ENCODE measurements at places on chromosomes 4 and X.

DNA sequence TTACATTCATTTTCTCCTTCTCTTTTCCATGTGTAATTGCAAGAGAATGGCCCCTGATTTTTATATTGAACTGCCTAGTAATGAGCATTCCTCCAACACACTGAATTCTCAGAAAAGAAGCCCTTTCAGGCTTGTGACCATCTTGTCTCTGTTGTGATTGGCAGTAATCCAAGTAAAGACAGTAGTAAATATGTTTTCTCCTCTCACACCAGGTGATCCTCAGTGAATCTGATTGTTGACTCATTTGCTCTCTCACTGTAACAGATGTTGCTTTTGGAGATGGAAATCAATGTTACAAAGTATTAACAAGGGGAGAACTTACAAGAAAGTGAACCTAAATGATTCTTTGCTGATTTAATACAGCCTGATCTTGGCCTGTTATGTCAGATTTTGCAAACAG is 271.0 kb downstream of the AFF2 start:
- DNase-seq: no peak

DNA sequence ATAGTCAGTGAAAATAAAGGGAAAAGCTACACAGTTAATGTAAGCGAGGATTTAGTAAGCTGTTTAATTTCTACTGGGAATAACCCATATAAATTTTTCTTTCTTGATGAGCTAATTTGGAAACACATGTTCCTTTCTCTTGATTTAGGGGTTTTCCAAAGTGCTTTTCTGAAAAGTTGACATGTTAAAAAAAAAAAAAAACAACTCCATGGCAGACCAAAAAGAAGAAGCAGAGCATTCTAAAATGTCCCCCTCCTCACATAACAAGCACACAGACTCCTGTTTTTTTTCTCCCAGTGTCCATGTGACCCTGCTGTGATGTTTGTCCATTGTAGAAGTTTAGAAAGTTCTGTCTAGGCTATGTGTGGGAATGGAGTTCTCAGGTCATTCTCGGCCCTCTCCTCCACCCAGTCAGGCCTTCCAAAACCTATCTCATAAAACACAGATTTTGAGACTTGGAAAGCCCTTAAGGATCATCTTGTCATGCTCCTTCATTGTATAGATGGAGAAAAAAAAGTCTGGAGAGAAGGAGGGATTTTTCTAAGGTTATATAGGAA is 792 bp downstream of the CLIC2 start:
- no peak for DNase-seq

- DNase-seq: no peak
Observed at GRCh38 chr4:56164907-56165306, 216.2 kb downstream of the CEP135 start.

GRCh38 chr4:99943904-99944437 is 2.4 kb downstream of the DNAJB14 start:
- no peak for DNase-seq

- no peak for DNase-seq
Observed at GRCh38 chr4:38846015-38846414, 10.6 kb downstream of the TLR6 start.

- DNase-seq: peak; percentile 78
Observed at GRCh38 chr4:159764343-159764952, 661.6 kb downstream of the RAPGEF2 start.

DNA sequence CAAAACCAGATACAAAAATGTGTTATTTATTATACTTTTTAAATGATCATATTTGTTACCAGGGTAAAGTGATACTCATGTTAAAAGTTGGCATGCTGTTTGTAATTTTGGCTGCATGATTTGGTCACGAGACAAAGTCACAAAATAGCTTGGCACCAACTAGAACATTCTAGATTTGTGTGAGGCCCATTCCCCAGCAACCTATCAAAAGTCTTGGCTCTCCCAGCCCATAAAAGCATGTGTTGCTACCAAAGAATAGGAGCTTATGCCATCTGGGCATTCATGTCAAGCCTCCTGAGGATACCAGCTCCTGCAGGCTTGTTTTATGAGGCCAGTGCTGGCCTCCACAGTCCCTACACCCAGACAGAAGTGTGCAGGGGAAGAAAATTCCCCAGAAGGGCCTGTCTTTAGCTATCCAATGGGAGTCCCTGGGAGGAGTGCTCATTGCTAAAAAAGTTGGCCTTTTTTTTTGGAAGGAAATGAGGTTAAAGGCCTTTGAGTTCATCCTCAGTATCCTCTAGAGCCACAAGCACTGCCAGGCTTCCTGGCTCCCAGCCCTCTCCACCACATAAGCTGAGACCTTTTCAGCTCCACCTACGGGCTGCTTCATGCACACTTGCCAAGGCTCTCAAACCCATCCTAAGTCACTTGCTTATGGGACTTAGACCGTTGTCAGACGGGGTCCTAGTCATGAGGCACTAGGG is 211.9 kb upstream of the EOLA2 start:
- DNase-seq: no peak
